Lower leg skin (tissue), 4 donors: ENCODE measurements at places on chromosomes 13 and 19. TPM values are rescaled to one million over a fixed set of nuclear protein-coding genes. Genes with fewer than 3 reads are reported as not detected.

- no peak for DNase-seq
Measured at GRCh38 chr19:55304279-55304978, 20.6 kb downstream of the BRSK1 start.

DNA sequence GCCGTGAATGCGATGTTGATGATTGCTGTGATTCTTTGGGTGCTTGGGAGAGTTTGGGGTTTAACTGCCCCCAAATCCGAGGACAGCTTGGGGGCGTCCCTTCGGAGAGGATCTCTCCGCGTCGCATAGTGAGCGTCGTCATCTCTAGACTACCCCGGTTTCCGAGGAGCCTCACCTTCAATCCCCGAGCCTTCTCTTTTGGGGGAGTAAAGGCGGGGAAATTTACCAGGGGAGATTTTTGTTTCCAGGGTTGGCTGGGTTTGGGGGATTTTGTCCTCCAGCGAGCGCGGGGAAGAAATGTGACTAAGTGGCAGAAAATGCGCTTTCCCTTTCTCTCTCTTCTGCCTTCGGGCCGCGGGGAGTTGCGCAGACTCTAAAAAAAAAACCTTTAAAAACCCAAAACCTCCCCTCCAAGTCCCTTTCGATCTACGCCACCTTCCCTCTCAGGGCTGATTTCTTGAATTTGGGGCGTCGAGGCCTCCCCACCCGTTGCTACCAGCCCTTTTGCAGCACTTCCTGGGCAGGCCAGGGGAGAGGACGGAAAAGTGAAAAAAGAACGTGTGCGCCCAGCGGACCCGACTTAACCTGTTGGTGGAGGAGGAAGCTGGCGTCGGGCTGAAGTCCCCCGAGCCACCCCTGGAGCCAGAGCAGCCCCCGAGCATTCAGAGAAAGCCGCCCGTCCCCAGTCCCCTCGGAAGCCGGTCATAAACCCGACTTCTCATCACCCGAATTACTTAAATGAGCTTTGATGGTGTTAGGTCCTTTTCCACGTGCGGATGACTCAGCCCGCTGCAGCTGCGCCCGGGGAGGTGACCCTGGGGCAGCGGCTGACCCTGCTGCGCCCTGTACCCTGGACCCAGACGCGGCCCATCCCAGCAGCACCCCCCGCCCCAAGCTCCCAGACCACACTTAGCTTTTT, 17.7 kb downstream of the NFIX start:
- peak; percentile 95 for DNase-seq

DNA sequence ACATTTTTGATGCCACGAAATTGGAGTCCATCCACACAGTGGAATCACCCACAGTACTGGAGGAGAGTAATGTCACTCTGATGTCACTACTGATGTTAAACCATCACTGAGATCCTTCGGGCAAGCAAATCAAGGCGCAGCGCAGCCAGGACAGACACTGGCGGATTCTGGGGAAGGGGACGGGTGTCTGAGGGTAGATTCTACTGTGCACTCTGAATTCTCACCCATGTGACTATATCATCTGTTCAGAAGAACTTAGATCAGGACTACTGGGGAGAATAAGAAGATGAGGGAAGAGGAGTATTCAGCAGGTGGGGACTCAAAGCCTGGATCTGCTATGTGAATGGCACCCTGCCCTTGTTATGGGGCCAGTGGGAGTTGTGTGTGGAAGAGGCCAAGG, 12.6 kb upstream of the SIGLEC6 start:
- no peak for DNase-seq

DNA sequence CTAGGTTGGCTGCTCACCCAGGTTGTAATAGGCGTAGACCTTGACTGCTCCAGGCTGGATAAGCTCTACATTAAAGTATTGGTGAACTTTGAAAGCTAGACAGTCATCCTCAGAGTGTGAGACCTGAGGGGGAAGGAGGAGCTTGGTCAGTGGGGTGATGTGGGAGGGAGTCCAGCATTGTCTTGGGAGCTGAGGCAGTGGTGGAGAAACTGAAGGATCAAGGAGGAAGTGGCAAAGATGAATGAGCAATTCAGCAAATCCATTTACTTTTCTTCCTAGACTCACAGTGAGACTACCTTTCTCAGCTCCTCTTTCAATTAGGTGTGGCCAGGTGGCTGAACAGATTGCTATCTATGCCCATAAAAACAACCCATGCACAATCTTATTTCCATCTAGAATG, 10.2 kb upstream of the TNFSF14 start:
- DNase-seq = no peak

DNA sequence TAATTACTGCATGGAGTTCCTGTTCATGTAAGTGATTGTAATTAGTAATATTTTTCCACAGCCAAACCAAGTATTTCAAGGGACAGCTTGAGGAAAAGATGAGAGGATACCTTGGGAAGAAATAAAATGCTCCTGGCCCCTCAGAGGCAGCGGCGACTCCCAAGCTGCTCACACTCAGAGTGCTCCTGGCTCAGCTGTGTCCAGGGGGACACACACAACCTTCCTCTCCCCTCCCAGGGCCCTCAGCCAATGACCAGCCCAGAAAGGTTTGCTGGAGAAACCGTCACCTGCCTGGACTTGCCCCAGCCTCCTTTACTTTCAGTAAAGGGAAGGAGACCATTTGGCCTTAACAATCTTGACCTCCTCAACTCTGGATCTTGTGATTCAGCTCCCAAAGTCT, 51.1 kb downstream of the CRYL1 start:
- no peak for DNase-seq

DNA sequence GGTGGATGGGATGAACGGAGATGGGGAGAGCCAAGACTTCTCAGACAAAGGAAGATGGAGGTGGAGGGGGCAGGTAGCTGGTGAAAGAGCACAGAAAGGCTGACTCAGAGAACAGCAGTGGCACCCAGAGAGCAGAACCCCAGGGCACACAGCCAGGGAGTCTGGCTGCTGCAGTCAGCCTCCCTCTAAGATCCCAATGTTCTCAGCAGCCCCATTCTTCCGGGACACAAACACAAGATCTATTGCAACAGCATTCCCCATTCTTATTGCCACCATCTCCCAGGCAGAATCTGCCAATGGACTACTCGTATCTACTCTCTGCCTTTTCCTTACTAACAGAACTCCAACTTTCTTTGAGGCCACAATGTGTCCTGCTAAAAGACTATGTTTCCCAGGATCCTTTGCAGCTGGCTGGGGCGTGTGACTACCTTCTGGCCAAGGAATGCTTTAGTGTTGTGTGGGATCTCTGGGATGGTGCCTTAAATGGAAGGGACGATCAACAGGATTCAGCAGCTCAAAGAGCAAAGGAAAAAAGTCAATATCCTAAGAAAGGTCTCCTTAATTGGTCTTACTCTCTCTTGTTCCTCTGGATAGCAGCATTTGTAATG, 7.5 kb downstream of the THAP8 start:
- DNase-seq = no peak

DNA sequence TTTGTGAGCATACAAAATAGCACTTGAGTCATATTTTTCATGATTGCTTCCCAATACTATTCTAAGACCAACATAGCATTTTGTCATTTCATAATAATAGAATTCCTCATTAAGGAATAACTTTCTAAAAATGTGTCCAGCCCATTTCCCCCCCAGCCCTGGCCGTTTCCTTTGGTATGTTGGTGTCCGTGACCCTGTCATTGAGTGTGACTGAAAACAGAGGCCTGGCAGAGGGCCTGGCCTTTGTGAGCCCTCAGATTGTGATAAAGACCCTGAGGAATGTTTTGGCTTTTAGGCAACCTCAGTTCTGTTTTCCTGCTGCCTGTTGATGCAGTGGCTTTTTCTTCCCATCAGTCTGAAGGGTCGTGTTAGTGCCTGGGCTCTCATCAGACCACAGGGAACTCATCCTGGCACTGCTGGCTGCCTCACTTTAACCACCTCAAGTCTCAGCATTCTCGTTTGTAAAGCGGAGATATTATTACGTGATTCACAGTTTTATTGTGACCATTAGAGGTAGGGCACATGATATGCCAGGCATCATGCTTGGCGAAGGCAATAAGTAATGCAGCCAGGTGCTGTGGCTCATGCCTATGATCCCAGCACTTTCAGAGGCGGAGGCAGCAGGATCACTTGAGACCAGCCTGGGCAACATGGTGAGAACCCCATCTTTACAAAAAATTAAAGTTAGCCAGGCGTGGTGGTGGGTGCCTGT, 13.8 kb downstream of the SPINT2 start:
- DNase-seq = no peak

- DNase-seq = no peak
Measured at GRCh38 chr19:35408284-35409171, 37.7 kb downstream of the GPR42 start.

DNA sequence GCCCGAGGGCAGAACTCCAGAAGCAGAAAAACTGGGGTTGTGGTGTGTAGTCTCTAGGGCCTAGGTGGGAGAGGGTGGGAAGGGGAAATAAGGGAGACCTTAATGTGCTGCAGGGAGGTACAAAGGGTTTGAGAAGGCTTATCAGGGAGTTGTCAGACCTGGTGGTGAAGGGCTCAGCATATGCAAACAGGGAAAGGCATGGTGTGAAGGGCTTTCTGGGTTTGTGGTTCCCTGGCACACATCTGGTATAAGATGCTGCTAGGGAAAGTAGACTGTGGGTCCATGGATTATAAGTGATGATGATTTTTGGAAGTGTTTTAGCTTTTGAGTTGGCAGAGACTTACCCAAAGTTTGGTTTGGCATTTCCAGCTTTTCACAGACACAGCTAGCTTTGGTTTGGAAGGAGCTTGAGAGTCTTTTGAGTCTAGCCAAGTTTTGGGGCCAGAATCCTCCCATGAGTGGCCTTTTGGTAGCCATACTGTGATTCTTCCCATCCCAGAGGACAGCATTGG, 2.2 kb downstream of the TRIM28 start:
- DNase-seq = no peak

- no peak for DNase-seq
Measured at GRCh38 chr13:102567857-102568256, 28.9 kb upstream of the TPP2 start.

- DNase-seq = no peak
Measured at GRCh38 chr13:105541565-105541964, 993.9 kb downstream of the EFNB2 start.

- DNase-seq = peak; percentile 23
Measured at GRCh38 chr13:110162866-110163658, 143.9 kb downstream of the COL4A1 start.

GRCh38 chr19:46634656-46635218, 1.3 kb downstream of the GNG8 start:
- DNase-seq = no peak

DNA sequence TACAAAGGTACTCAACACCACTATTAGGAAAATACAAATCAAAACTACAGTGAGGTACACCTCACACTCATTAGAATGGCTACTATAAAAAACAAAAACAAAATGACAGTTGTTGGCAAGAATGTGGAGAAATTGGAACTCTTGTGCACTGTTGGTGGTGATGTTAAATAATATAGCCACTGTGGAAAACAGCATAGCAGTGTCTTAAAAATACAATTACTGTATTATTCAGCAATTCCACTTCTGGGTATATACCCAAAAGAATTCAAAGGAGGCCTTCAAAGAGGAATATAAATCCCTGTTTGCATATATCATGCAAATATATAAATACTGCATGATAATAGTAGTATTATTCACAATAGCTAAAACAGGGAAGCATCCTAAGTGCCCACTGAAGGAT, 66.8 kb downstream of the CDK8 start:
- no peak for DNase-seq

GRCh38 chr19:5971714-5972354, 6.1 kb downstream of the RANBP3 start:
- DNase-seq = no peak

- DNase-seq = no peak
Measured at GRCh38 chr13:113534236-113534860, 43.8 kb upstream of the DCUN1D2 start.

- no peak for DNase-seq
Measured at GRCh38 chr19:14441041-14441938, 8.2 kb downstream of the PKN1 start.

GRCh38 chr13:111099290-111099689, 15.8 kb upstream of the ARHGEF7 start:
- DNase-seq = no peak

DNA sequence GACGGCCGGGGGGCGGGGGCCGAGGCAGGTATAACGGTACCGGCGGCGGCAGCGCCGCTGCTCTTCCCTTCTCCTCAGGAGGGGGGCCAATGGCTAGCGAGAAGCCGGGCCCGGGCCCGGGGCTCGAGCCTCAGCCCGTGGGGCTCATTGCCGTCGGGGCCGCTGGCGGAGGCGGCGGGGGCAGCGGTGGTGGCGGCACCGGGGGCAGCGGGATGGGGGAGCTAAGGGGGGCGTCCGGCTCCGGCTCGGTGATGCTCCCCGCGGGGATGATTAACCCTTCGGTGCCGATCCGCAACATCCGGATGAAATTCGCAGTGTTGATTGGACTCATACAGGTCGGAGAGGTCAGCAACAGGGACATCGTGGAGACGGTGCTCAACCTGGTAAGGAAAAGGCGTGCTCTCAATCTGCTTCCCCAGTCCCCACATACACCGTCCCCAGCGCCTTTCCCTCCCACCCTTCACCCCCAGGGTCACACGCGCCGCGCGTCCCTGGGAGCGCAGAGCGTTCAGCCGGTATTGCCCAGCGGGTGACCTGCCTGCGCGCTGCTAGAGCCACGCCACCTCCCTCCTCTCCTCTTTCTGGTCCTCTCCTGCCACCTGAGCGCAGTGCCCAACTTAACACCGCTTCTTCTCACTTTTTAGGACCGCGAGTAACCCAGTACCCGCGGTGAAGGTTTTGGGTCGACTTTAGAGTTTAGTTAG, 814 bp downstream of the NBEA start:
- no peak for DNase-seq

GRCh38 chr13:79907527-79907926, 426.6 kb downstream of the NDFIP2 start:
- DNase-seq = no peak

- DNase-seq = no peak
Measured at GRCh38 chr13:57627663-57628062, 3.9 kb upstream of the PCDH17 start.

SIAH3 gene
- total RNA-seq = 0.02 TPM

ZNF491 gene
- total RNA-seq = 2.1 TPM

TMEM86B gene
- 2.1 TPM for total RNA-seq

NPAS1 gene
- total RNA-seq = 11.9 TPM

C19orf85 gene
- not detected for total RNA-seq

C19orf18 gene
- not detected for total RNA-seq

HSPB6 gene
- 4.7 TPM for total RNA-seq

LNX2 gene
- total RNA-seq = 18.2 TPM

ZIK1 gene
- 12.7 TPM for total RNA-seq
